Skeletal muscle tissue (tissue), 5 donors: ENCODE measurements at places on chromosomes 3 and 15. TPM values are rescaled to one million over a fixed set of nuclear protein-coding genes. Genes with fewer than 3 reads are reported as not detected.

The ZKSCAN7 gene
- total RNA-seq = 15.7 TPM

The GOLGA8S gene
- total RNA-seq = not detected

The DPPA2 gene
- total RNA-seq = not detected

The MED12L gene
- 8.9 TPM for total RNA-seq

The LDHAL6B gene
- not detected for total RNA-seq

The PLSCR4 gene
- 21.9 TPM for total RNA-seq

The ZNF660 gene
- 3.1 TPM for total RNA-seq

The ZNF620 gene
- 2.1 TPM for total RNA-seq

The ARHGAP31 gene
- 9.4 TPM for total RNA-seq

The UPK1B gene
- not detected for total RNA-seq

The CHL1 gene
- 9.9 TPM for total RNA-seq
